WTC11 (cell line): ENCODE measurements at places on chromosomes 7 and 10. TPM values are rescaled to one million over a fixed set of nuclear protein-coding genes. Genes with fewer than 3 reads are reported as not detected.

GRCh38 chr10:88080213-88080612 is 216.8 kb downstream of the PTEN start:
- H3K27ac ChIP-seq: no peak overlapping the region
- H3K4me3 ChIP-seq: no peak overlapping the region
- no peak for DNase-seq
- no peaks in the 10 kb centered on the region for H3K36me3 ChIP-seq
- peaks cover 16% of the 10 kb centered on the region for H3K4me1 ChIP-seq
- H3K27me3 ChIP-seq: no peaks in the 10 kb centered on the region

DNA sequence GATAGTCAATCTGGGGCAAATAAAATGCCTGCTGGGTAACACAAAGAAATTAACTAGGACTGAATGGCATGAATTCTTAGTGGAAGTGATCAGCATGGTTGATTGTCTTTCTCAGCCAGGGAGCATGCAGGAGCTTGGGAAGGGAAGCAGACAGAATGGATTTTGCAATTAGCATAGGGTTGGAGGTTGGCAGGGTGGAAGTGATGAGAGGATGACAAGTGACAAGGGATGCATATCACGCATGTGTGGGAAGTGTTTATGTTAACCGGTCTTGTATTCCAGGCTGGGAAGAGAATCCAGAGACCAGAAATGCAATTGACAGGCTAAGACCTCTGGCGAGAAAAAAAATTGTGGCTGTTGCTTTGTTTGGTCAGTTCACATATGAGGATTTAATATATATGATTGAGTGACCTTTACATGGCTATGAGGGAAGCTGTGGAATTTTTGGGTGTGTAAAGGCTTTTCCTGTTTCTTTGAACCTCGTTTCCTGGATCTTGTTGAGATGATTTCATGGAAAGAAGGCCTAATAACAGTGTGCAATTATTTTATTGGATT is 8.3 kb downstream of the MDFIC start:
- H3K27ac ChIP-seq: no peak overlapping the region
- no peak overlapping the region for H3K4me3 ChIP-seq
- DNase-seq: no peak
- H3K4me1 ChIP-seq: peaks cover 17% of the 10 kb centered on the region
- no peaks in the 10 kb centered on the region for H3K27me3 ChIP-seq

GRCh38 chr10:130018265-130018664 is 54.2 kb upstream of the EBF3 start:
- 0 out of 2 replicates have a peak, but pooled peaks cover 3% of the 10 kb centered on the region for H3K27me3 ChIP-seq
- no peak overlapping the region for H3K4me3 ChIP-seq
- no peaks in the 10 kb centered on the region for H3K36me3 ChIP-seq
- H3K4me1 ChIP-seq: 0 out of 2 replicates have a peak, but pooled peaks cover 6% of the 10 kb centered on the region

- no peak overlapping the region for H3K27ac ChIP-seq
- peaks cover 8% of the 10 kb centered on the region for H3K36me3 ChIP-seq
- no peak for DNase-seq
- no peak overlapping the region for H3K4me3 ChIP-seq
- H3K4me1 ChIP-seq: no peaks in the 10 kb centered on the region
Observed at GRCh38 chr10:18738835-18739234, 79.6 kb downstream of the ARL5B start.

- H3K36me3 ChIP-seq: no peaks in the 10 kb centered on the region
- H3K27me3 ChIP-seq: no peaks in the 10 kb centered on the region; the same call in 1 of the 2 replicates
- H3K4me3 ChIP-seq: no peak overlapping the region
- peaks cover 24% of the 10 kb centered on the region for H3K4me1 ChIP-seq
Observed at GRCh38 chr10:122051609-122052385, 62.8 kb downstream of the TACC2 start.

GRCh38 chr7:18450019-18450418 is 45.5 kb upstream of the HDAC9 start:
- H3K27me3 ChIP-seq: no peaks in the 10 kb centered on the region
- H3K36me3 ChIP-seq: peaks cover 5% of the 10 kb centered on the region
- peaks cover 7% of the 10 kb centered on the region for H3K4me1 ChIP-seq
- no peak overlapping the region for H3K27ac ChIP-seq
- no peak overlapping the region for H3K4me3 ChIP-seq

- no peaks in the 10 kb centered on the region for H3K4me1 ChIP-seq
- no peak overlapping the region for H3K4me3 ChIP-seq
- no peaks in the 10 kb centered on the region for H3K36me3 ChIP-seq
- H3K27me3 ChIP-seq: no peaks in the 10 kb centered on the region
- DNase-seq: no peak
Observed at GRCh38 chr7:47801423-47801822, 146.8 kb downstream of the PKD1L1 start.

Gene CASTOR2
- 36.5 to 40.1 TPM (median 38.7 TPM) in 3 replicates for total RNA-seq

Gene TUBAL3
- 0.15 to 0.25 TPM in 2 of 3 replicates, not detected in the other for total RNA-seq

Gene EPO
- total RNA-seq: 0.63 to 0.76 TPM (median 0.66 TPM) in 3 replicates

Gene CLDN12
- total RNA-seq: 39.4 to 47.5 TPM (median 44.1 TPM) in 3 replicates

Gene DMBT1
- 0.09 to 0.18 TPM (median 0.13 TPM) in 3 replicates for total RNA-seq

Gene ARL5B
- 37.6 to 44.1 TPM (median 39.4 TPM) in 3 replicates for total RNA-seq
